ENCODE measurements at places on chromosomes 7 and 10. TPM values are rescaled to one million over a fixed set of nuclear protein-coding genes. Genes with fewer than 3 reads are reported as not detected.

XRCC2 gene
- 0.64 TPM for polyA plus RNA-seq

HECW1 gene
- polyA plus RNA-seq, result 0.23 TPM

FAM25G gene
- polyA plus RNA-seq, result 4.2 TPM

ANKRD1 gene
- polyA plus RNA-seq, result 27.4 TPM

SPDYE2B gene
- polyA plus RNA-seq, result 0.02 TPM

TMEM139 gene
- 0.64 TPM for polyA plus RNA-seq

MUC3A gene
- polyA plus RNA-seq, result 2.3 TPM

BTBD16 gene
- polyA plus RNA-seq, result 1.2 TPM

KAZALD1 gene
- 2.3 TPM for polyA plus RNA-seq

CNTNAP2 gene
- 5.1 TPM for polyA plus RNA-seq

EEF1AKMT2 gene
- 27.3 TPM for polyA plus RNA-seq

PLAC9 gene
- 7.9 TPM for polyA plus RNA-seq

C10orf53 gene
- polyA plus RNA-seq, result 0.05 TPM

OR2A5 gene
- 0.02 TPM for polyA plus RNA-seq

PON1 gene
- polyA plus RNA-seq, result 6.9 TPM

ARMC10 gene
- polyA plus RNA-seq, result 35.3 TPM

SPDYE2 gene
- 0.05 TPM for polyA plus RNA-seq

ACTL6B gene
- polyA plus RNA-seq, result 0.18 TPM

CPN1 gene
- 0.02 TPM for polyA plus RNA-seq

OR6V1 gene
- 0.02 TPM for polyA plus RNA-seq

CRPPA gene
- polyA plus RNA-seq, result 0.32 TPM

PON3 gene
- polyA plus RNA-seq, result 5.5 TPM

IPMK gene
- 5.2 TPM for polyA plus RNA-seq

TSPAN33 gene
- polyA plus RNA-seq, result 23.4 TPM

C10orf105 gene
- polyA plus RNA-seq, result 0.68 TPM

IFIT1 gene
- 43.4 TPM for polyA plus RNA-seq

DLX5 gene
- 9.0 TPM for polyA plus RNA-seq

SLC16A12 gene
- polyA plus RNA-seq, result 1.5 TPM

NEUROG3 gene
- polyA plus RNA-seq, result 0.14 TPM

OR6B1 gene
- polyA plus RNA-seq, result not detected
